SK-MEL-5 (cell line): ENCODE measurements at places on chromosomes 3 and 15.

GRCh38 chr15:36970522-36970921, 129.8 kb downstream of the MEIS2 start:
- DNase-seq, result no peak

DNA sequence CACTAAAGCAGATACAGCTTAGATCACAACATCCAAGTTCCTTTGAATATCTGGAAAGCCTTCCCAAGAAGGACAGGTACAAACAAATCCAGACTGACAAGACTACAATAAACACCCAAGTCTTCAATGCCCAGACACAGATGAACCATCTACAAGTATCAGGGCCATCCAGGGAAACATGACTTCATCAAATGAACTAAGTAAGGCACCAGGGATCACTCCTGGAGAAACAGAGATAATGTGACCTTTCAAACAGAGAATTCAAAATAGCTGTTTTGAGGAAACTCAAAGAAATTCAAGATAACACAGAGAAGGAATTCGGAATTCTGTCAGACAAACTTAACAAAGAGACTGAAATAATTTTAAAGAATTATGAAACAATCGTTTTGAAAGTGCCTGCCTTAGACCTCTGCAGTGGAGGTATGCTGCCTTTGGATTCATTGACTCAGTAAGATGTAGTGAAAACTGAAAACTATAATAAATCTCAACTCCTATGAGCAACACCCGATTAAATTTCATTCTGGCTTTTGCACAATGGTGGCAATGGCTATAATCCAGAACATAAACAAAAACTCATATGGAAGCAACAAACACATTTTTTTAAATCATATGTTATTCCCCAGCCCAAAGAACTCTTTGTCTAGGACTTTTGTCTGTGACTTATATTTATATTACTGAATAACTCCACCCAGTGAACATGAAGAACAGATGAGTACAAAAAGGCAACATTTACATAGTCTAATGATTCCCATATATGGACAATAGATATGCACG, 12.6 kb upstream of the COL8A1 start:
- DNase-seq, result no peak

GRCh38 chr3:197023241-197023997, 6.2 kb downstream of the MELTF start:
- DNase-seq, result no peak

- no peak for DNase-seq
Observed at GRCh38 chr3:112860898-112861297, 14.2 kb upstream of the CD200R1L start.

GRCh38 chr3:106299300-106300098, 430.7 kb upstream of the CBLB start:
- no peak for DNase-seq

DNA sequence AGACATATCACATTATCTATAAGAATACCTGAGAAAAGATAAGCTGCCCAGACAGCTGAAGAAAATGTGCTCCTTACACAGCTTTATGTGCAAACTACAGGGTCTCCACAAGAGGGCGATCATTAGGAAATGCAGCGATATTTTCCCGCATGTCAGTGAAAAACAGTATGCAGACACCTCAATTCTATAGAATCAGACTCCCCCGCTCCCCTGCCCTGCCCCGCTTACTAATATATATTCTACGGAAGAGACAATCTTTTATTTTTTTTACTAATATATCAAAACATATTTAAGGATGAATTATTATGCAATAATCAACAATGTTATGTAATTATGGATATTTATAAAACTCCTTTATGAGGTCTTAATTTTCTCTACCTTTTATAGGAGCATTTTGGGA, 681.3 kb downstream of the ROBO1 start:
- DNase-seq, result peak; percentile 75

- DNase-seq, result peak; percentile 58
Observed at GRCh38 chr3:126472277-126473006, 3.2 kb downstream of the ZXDC start.

DNA sequence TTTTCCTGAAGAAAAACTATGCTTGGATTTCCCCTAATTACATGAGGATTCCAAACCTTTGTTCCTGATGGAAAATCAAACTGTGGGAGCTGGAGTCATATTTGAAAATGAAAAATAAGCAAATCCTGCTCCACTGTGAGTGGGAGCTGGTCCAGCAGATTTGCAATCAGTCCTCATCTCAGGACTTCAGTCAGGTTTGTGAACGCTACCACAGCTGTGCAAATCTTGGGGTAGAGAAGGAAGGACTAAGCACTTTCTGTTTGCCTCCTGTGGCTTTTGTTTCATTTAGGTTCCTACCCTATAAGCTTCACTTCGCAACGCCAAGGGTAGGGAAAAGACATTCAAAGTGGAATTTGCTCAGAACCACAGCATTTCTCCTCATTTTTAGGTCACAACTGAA, 238.2 kb downstream of the TUSC7 start:
- no peak for DNase-seq

DNA sequence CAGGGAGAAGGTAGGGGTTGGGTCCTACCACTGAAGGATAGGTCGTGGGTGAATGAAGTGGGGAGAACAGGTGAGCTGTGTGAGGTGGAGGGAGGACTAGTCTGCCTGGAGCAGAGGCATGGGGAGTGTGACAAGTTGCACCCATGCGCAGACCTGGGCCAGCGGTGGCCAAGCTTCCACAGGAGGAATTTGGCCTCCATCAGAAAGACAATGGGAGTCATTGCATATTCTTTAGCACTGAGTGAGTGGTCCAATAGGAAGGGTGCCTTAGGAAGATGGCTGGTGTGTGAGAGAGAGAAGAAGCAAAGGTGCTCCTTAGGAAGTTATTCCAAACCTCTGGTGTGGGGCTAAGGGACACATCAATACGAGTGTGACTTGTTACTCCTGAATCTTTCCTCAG, 191.1 kb downstream of the KCNAB1 start:
- DNase-seq, result no peak

DNA sequence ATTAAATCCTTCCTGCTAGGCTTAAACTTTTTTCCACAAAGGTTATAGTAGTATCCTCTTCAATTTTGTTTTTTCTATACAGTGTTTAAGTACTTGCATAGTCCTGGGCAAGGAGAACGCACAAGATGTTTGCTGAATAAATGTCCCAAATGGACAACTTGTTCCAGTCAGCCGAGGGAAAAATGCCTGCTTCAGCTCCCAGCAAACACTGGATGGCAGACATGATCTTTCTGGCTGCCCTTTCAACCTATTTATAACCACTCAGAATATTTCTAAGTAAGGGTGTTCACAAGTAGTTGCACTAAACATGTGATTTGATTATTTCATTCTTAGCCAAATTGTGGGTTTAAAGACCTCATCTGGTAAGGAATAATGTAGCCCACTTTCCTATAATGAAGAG, 29.8 kb downstream of the GNB4 start:
- peak; percentile 75 for DNase-seq

- DNase-seq, result no peak
Observed at GRCh38 chr3:42276141-42277132, 10.5 kb upstream of the CCK start.

DNA sequence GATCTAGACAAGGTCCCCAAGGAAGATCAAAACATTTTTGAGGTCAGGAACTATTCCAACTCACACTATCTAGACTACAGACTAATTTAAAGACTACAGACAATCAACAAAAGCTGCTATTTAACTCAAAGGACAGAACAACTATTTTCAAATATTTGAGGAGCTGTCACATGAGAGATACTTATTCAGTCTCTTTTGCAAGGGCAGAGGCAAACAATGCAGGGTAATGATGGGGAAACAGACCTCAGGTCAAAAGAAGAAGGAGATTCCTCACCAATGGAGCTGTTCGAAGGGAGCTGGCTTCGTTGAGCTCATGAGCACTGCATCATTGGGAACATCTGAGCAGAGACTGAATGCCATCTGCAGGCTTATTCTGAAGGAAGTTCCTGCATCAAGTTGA, 231.9 kb downstream of the DTWD1 start:
- peak; percentile 92 for DNase-seq

DNA sequence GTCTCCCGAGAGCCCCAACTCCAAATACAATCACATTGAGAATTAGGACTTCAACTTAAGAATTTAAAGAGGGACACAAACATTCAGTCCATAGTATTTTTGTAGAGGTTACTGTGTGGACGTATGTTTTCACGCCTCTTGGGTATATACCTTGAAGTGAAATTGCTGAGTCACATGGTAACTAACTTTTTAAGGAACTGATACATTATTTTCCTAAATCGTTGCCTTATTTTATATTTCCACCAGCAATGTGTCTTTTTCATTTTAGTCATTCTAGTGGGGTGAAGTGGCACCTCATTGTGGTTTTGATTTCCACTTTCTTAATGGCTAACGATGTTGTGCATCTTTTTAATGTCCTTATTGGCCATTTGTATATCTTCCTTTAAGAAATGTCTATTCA, 11.8 kb downstream of the PARP15 start:
- DNase-seq, result no peak

DNA sequence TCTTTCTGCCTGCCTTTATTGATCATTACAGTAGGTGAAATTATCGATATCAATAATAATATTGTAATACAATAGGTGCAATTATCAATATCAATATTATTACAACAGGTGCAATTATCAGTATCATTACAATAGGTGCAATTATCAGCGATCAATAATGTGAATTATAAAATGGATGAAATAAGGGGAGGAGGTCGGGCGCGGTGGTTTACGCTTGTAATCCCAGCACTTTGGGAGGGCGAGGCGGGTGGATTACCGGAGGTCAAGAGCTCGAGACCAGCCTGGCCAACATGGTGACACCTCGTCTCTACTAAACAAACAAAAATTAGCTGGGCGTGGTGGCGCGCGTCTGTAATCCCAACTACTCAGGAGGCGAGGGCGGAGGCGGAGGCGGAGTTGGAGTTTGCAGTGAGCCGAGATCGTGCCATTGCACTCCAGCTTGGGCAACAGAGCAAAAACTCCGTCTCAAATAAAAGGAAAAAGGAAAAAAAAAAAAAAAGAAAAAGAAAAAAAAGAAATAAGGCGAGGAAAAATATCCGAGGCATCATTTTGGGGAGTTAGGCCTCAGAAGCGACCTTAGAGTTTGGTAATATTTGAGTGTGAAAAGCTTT, 611 bp upstream of the BNIP2 start:
- DNase-seq, result peak; percentile 78

DNA sequence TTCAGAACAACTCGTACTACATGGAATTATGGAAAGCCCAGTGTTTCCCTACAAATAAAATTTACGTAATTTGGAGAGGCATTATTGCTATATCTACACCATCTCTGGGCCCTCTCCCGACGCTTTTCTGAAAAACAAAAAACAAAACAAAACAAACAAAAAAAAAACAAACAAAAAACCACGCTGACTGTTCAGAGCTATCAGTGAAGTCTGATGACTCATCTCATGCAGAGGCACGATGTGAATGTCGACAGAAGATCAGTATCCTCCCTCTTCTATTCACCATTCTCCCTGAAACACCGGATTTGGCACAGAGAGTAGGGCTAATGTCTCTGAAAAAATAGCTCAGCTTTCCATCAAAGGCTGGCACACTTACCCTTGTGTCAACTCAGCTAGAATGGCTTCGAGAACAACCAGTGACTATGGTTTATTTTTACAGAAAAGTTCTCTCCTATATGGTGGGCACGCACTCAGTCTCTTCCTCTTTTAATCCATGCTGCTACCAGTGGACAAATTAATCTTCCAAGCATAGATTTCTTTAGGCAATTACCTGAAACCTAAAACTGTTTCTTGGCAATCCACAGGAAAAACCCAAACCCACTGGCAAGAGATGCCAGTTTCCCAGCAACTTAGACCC, 1.5 kb downstream of the CRBN start:
- peak; percentile 50 for DNase-seq

DNA sequence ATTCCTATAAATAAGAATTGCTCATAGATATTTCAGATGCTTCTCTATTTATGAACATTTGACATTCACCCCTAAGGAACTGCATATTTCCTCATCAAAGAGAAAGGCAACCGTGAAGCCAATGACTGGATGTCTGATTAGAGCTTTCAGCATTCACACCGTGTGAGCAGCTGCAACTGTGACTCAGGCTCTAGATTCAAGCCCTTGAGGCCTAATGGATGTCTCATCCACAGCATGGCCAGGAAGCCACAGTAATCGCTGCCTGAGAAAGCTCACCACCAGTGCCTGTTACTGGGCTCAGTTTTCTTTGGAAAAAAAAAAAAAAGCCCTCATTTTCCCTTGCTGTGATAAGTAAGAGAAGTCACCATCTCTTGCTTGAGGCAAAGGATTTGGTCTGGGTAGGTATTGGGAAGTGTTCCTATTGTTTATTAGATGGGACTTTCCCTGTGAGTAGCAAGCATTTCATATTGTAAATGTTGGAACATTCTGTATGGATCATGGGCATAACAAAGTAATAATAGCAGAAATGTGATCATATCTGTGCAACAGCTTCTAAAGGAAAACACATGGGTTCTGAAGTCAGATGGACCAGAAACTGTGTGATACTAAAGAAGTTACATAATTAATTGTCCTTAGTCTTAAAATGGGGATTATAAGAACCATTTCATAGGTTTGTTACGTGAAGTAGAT, 783.7 kb downstream of the AGBL1 start:
- DNase-seq, result no peak

- no peak for DNase-seq
Observed at GRCh38 chr3:50047426-50047825, 41.3 kb upstream of the RBM5 start.

GRCh38 chr3:20741381-20741780, 555.4 kb upstream of the SGO1 start:
- no peak for DNase-seq

- DNase-seq, result no peak
Observed at GRCh38 chr3:139935866-139936817, 1.2 kb downstream of the CLSTN2 start.

GRCh38 chr3:141164852-141165251, 66.8 kb upstream of the PXYLP1 start:
- DNase-seq, result no peak

DNA sequence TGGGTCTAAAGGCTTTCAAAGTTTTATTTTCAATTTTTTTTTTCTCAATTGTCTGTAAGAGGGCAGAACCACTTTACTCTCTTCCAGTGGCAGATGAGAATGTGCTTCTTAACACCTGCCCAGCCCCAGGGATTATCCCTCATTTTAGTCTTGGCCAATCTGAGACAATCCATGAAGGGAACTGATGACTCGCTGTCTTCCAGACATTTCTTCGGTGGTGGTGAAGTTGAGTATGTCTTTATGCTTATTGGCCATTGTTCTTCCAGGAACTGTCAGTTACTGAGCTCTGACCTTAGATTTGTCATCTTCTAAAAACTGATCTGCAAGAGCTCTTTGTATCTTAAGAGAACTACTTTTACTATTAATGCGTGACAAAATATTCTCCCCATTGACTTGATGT, 139.5 kb downstream of the TJP1 start:
- DNase-seq, result no peak

DNA sequence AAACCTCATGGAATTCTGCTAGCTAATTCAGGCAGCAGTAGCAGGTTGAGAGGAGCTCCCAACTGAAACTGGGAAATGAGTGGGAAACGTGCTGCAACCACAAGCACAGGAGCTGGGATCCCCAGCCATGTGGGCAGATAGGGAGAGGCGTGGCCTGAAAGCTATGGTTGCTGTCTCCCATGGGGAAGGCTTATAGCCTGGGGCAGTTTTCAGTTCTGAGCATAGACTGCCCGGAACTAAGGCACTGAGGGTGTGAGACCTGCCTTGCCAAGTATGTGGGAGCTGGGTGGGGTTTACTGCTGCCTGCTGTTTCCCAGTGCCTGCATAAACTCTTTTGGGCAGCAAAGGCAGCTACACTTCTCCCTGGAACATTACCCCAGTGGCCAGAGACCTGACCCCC, 229.5 kb downstream of the TUSC7 start:
- peak; percentile 11 for DNase-seq
